BJ (cell line): ENCODE measurements at places on chromosomes 2 and 18.
A peak's percentile ranks its signal among the peaks of the same experiment; 100 is the strongest.

GRCh38 chr2:194870974-194871535 lies 786.0 kb upstream of the SLC39A10 start:
- no peak for DNase-seq

GRCh38 chr2:239318790-239319661 lies 81.8 kb downstream of the HDAC4 start:
- DNase-seq = no peak

DNA sequence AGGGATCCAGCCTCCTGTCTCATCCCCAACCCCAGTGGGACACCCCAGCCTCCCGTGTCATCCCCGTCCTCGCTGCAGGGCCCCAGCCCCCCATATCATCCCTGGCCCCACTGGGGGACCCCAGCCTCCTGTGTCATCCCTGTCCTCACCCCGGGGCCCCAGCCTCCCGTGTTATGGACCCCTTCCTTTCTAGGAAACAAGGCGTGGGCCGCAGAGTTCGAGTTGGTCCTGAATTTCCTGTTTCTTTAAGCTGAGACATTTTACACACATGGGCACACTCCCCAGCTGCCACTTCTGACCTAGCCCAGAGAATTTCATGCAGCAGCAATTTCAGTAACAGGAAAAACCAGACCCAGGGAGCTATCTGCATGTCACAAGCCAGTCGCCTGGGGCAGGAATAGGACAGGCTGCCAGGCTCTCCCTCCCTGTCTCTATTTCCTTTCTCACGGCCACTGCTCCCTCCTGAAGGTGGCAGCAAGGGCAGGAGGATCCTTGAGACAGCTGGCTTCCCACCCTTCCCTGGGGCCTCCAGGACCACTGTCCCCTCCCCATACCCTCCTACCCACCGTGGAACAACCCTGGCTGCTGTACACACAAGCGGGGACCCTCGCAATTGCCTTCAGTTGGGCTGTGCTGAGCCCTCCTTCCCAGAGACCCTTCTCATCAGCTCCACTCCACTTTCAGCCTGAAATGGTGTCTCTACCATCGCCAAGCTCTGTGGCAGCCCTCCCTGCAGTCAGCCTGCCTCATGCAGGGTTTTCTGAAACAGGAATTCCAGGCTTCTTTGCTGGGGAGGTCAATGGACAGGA lies 141.9 kb upstream of the ID2 start:
- DNase-seq = no peak

GRCh38 chr2:235740821-235741220 lies 247.0 kb downstream of the AGAP1 start:
- DNase-seq = no peak

DNA sequence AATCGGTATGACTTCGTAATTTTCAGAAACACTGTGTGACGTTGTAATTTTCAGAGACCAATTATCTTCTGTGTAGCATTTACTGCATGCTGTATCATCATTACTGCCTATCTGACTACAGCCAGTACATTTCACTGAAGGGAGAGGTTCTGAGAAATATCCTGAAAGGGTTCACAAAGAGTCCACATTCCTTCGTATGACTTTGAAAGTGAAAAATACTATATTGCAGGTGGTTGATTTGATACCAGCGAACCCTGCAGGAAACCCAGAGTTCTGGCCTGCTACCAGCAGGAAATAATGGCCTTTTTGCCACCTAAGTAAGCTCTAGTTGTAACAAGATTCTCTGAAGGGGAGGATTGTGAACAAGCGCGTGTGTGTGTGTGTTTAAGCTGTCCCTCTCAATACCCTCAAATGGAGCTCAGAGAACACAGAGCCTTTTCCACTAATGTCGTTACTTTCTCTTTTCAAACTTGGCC lies 155.5 kb downstream of the ARHGAP28 start:
- DNase-seq = no peak

DNA sequence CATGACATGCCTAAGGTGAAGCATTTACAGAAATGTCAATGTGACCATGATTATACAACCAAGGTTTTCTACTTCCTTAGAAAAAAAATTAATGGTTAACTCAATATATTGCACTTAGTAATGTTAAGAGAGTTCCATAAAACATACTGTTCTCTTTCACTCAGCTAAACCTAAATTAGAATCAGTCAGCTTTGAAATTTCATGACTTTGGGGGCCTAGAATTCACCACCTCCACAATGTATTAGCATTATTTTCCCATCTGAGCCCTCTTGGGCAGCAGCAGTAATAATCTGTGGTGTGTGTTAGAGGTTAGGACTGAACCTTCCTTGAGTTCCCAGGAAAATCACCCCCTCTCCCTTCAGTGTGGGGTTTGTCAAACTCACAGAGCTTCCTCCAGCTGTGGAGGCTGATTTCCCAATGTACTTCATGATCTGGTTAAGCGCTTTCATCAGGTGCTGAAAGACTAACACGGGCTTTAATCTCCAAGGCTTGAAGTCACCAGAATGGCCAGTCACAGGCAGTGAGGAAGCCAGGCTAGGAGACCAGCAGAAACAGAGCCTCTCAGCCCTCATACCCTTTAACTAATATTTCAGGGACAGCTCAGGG lies 7.1 kb upstream of the UPP2 start:
- DNase-seq = no peak

GRCh38 chr18:77054606-77055428 lies 77.8 kb downstream of the MBP start:
- peak; percentile 31 for DNase-seq

DNA sequence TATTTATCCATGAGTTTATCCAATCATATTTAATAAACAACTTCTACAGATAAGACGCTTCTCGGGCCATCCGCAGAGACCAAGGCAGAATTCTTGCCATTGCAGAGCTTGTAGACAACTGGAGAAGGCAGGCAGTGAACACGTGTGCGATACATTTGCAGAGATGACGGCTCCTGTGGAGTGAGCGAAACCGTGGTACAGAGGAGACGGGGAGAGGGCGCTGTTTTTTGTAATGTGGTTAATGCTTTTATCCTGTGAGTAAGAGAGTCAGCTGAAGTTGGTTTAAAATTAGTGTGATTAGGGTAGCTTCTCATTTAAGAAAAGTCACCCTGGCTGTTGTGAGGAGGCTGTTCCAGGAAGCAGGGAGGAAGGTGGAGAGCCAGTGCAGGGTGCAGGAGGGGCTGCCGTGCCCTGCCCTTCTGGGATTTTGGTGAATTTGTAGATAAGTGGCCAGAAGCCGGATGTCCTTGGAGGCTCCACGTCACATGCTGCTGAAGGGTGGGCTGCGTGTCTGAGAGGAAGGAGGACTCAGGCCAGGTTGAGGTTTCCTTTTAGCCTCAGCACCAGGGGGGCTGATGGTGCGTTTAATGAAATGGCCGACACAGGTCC lies 151.4 kb downstream of the SNTG2 start:
- DNase-seq = no peak

- DNase-seq = no peak
These were observed 18.6 kb upstream of the CNDP1 start for GRCh38 chr18:74515620-74516231.

GRCh38 chr2:119062652-119063051 lies 95.9 kb downstream of the C1QL2 start:
- no peak for DNase-seq

- DNase-seq = no peak
These were observed 246.1 kb upstream of the FN1 start for GRCh38 chr2:215681799-215682596.

DNA sequence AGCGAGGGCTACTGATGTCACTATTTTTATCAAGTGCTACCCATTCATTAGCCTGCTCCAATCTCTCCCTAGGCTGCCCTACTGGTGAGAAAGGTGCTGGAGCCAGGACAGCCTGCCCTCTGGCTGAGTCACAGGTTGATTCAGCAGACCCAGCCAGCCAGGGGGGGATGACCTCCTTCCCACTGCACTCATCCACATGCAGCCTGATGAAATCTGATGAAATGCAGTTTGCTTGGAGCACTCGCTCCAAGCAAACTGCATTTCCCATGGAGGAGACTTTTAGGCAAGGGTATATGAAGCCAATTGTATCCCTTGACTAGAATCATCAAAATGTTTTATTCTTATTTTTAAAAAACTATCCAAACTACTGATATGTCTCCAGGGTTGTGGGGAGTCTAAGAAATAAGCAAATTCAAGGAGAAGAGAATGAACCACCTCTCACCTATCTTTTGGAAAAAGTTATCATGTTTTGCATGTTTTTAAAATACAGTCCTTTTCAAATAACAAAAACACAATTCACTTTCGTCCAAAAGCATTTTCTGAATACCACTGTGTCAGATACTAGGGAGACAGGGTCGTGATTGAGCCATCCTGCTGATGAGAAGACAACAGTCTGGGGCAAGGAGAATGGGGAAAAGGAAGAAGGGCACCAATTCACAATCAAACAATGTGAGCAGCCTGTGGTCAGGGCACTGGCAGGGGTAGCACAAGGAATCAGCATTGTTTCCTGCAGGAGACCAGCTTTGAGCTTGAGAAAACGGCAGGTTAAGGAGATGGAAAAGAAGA lies 128.3 kb downstream of the AFF3 start:
- peak; percentile 93 for DNase-seq

- no peak for DNase-seq
These were observed 202.3 kb downstream of the SPP2 start for GRCh38 chr2:234252772-234253171.

DNA sequence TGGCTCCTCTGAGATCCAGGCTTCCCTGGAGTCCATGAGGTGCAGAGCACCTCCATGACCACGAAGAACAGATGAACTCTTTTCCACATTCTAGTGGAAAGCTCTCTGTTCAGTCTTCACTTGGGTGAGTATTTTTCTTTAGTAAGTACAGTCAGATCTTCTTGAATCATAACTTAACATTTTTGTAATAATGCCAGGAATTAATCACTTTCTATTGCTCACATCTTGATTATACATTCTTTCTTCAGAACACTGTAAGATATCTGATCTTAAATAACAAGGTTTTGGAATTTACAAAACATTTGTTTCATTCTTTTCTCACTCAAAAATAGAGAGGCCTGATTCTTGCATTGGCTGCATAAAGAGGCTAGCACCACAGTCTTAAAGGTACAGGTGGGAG lies 45.4 kb upstream of the RND3 start:
- DNase-seq = peak; percentile 70

DNA sequence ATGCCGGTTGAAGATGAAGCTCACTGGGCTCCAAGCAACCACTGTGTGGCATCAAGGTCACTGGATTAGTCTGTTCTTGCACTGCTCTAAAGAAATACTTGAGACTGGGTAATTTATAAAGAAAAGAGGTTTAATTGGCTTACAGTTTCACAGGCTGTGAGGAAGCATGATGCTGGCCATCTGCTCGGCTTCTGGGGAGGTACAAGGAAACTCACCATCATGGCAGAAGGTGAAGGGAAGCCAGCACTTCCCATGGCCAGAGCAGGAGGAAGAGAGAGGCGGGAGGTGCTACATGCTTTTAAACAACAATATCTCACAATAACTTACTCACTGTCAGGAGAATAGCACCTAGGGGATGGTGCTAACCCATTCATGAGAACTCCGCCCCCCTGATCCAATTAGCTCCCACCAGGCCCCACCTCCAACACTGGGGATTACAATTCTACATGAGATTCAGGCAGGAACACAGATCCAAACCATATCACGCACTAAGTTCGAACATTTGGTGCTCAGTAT lies 109.7 kb upstream of the MGAT5 start:
- no peak for DNase-seq

- no peak for DNase-seq
These were observed 112.9 kb downstream of the PXDN start for GRCh38 chr2:1631292-1632001.

GRCh38 chr2:2547451-2547850 lies 216.4 kb upstream of the MYT1L start:
- no peak for DNase-seq

DNA sequence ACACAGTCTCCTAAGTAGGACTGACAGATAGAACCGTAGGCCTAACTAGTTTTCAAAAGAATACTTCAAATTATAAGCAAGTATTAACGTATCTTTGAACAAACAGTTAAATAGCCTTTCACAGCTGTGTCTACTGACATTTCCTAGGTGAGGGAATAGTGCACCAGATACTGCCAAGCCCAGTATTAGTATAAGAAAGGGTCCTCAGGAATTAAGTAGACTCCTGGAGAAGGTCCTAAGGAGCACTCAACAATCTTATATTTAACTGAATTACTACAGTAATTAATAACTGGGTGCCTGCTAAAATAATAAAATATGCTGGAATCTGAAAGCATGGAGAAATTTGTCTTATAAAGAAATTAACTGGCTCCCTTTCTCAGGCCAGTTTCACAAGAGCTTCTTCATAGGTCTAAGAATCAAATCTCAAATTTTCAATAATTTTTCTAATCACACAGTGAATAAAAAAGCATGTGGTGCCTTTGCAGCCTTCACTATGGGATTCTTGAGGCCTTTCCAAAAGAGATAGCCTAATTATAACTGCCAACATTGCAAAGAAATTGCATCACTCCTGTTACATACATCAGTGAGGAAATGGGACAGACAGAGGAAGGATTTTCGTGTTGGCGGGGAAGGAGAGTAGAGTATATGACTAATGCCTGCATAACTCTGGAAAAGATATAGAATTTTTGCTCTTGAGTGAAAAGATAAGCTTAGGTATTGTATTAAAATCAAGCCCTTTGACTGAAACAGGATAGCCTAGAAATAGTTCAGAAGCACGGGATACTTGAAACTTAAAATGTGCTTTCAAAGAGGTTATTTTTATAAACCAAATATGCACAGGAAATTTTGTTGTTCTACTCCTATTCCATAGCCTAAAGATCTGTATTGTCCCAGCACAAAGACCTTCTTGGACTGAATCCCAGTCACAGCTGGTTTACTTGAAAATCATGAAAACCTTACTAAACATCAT lies 228.6 kb upstream of the STK17B start:
- peak; percentile 63 for DNase-seq

DNA sequence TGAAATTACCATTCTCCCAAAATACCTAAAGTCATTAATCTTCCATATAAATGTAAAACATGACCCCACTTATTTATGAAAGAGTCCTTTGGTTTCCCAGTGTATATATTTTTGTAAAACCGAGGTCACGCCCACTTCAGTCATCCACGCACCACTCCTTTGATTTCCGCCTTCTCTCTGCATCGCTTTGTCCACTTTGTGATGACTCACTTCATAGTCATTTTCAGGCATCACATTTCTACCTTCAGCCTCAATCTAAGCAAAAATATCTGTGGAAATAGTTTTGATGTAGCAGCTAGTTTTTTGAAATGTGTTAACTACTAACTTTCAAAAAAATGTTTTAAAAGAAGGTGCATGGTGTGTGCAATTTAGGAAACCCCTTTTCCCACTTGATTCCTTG lies 793.5 kb upstream of the SOX11 start:
- DNase-seq = no peak

DNA sequence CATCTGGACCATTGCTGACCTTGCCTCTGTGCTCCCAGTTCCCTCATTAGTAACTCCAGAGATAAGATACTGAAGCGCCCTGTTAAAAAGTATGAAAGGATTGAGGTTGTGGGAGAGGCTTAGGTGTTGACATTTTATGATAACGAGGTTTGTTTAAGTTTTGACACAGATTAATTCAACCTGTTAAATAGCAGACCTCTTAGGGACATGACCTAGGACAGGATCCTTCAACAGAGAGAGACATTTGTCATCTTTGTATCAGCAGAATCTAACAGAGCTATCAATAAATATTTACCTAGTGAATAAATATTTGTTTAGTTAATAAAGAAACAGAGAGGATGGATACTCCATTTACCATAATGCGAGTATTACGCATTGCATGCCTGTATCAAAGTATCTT lies 99.5 kb downstream of the DCC start:
- DNase-seq = no peak

GRCh38 chr2:227222292-227222691 lies 57.9 kb downstream of the COL4A3 start:
- no peak for DNase-seq
